Caki2 (cell line): ENCODE measurements at places on chromosomes 6 and 20. TPM values are rescaled to one million over a fixed set of nuclear protein-coding genes. Genes with fewer than 3 reads are reported as not detected.

The C20orf141 gene
- not detected in 2 replicates for total RNA-seq

The TRIM40 gene
- total RNA-seq = not detected in 2 replicates

The DEFB124 gene
- not detected in 2 replicates for total RNA-seq

The ARMH2 gene
- total RNA-seq = not detected in 2 replicates

The MYH7B gene
- 0.03 TPM in 1 of 2 replicates, not detected in the other for total RNA-seq

The RBM24 gene
- 2.4 and 4.7 TPM in 2 replicates for total RNA-seq

DNA sequence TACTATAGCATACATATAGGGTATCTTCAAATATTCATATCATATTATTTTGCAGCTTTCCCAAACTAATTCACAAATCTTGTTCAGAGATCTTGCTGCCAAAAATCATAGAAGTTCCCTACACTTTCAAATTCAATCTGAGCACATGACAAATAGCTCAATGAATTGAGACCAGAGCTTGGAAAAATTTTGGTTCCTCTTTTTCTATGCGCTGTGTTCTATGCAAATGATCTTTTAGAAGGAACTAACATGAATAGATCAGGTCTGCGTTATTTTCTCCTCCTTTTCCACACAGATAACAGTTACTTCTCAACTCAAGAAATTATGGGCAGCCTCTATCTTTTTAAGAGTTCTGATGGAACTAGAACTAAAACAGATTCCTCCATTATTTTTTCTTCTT, 316.3 kb downstream of the ARHGAP18 start:
- no peak for DNase-seq

DNA sequence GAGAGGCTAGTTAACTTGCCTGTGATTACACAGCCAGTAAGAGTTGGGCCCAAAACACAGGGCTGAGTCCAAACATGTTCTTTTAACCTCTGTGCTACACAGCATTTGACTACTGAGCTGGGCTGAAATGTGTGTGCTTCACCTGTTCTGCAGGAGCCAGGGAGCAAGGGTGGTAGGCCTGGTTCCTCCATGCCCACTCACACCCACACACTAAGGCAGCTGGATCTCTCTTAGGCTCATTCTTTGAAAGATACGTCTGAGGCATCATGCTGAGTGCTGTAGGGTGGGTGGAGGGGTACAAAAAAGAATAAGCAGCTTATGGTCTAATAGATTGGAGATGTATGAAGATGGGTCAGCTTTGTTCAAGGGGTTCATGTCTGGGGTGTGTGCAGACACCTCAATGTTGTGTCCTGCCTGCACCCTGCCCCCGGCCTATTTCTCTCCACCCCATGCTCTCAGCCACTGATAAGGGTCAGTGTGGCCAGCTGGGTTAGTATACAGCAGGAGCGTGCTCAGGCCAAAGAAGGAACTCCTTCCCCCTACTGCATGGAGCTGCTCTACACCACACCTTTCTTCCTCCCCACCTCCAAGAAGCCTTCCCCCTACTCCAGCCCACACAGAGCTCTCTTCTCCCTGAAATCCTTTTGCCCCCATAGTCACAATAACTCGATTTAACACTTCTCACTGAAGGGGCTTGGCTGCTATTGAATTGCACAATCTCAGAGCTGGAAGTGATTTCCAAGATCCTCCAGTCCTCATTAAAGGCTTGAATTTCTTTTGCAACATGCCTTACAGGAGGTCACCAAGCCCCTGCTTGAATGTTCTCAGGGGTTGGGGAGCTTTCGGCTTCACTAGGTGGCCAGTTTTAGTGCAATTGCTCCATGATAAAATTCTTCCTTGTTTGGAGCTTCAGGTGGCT, 3.4 kb downstream of the PPP2R5D start:
- no peak for DNase-seq

GRCh38 chr6:152124429-152125074, 317.1 kb downstream of the ESR1 start:
- DNase-seq = peak; percentile 29

DNA sequence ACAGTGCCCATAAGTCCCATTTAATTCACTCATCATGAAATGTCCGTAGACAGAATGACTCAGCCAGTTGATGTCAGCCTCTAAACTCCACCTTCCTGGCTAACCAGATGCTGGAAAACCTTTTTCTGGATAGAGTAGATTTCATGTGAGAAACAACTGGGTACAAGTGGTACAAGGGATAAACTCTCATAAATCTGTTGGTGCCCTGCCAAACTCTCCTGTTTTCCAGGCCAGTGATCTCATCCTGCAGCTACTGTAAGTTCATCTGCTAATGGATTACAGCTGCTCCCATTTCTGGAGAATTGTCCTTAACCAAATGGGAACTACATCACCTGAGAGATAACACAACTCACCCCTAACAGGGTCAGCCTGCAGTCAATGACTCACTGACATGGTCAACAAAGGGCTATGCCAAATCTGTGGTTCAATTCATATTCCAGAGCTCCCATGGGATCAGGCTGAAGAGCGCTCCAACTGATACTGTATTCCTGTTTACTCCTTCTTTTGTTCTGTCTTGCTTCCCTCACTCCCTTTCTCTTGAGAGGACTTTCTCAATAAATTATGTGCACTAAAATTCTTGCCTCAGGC, 210.1 kb upstream of the HDDC2 start:
- DNase-seq = peak; percentile 86

DNA sequence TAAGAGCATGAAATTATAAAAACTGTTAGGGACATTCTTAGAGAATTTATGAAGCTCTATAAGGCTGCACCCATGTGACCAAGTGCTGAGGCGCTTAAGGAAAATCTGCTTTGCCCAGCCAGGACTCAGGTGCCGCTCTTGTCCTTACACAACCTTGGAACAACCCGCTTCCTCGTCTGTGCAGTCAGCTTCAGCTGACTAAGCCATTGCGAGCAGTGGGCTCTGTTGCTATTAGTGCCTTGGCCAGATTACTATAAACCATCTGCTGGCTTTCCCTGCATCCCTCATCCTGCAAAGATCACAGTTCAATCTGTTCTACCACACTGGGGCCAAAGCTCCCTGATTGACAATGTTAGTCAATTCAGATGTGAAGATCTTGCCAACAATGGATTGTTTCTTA, 89.1 kb upstream of the E2F3 start:
- no peak for DNase-seq

DNA sequence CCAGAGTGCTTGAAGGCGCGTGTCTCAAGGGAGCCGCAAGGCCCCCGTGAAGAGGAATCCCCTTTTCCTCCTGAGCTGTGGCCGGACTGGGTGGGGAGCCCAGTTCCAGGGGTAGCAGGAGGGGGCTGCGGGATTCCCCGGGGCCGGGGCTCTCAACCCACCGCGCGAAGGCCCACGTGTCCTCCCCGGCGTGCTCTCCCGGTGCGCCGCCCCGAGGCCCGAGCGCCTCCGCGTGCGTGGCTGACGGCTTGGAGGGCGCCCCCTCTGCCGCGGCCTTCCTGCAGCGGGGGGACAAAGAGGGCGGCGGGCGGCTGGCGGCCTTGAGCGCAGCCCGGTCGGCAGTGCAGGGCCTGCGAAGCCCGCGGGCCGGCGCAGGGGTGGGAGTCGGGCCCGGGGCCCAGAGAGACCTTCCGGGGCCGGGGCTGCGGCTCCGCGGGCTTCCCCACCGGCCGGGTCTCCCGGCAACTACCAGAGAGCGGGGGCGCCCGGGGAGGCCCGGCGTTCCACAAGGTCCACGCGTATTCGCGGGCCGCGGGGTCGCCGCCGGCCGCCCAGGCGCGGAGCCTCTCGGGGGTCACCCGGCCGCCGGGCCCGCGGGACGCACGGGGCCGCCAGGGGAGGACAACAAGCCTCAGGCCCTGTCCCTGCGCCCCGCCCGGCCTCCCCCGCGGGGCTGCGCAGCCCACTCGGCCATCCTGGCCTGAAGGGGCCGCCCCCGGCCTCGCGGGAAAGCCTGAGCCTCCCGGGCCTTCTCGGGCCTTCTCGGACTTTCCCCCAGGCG, at the start of gene FAM217A:
Gene FAM217A, minus strand, starts transcription at position 447 of the 781 bp plus-strand sequence. CDS start 1,723 bp downstream, outside the sequence.
- no peak for DNase-seq

GRCh38 chr6:165641672-165642156, 21.3 kb downstream of the PDE10A start:
- DNase-seq = no peak

DNA sequence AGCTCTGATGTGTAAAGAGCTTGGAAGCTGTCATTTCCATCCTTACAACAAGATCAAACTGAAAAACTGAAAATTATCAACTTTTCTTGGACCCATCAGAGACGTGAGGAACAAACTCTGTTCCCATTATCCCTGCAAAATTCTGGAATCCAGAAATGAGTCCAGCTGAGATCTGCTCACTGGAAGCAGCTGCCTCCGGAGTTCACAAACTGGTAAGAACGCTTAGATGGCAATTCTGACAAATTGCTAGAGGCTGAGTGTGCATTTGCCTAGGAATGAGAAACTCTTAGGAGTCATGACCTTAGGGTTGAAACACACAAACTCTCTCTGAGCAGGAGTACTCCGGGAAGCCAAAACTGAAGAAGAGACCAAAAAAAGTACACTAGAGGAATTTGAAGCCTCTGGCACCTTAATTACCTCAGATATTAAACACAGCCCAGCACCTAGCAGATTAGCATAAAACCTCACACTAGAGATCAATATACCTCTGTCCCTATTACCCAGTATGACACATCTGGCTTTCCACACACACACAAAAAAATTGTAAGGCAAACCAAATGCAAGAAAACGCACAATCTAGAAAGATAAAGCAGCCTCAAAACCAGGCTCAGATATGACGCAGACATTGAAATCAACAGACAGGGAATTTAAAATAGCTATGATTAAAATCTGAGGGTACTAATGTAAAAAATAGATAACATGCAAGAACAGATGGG, 233.5 kb upstream of the SGK1 start:
- no peak for DNase-seq

- peak; percentile 39 for DNase-seq
These were observed 62.2 kb upstream of the NUP153 start for GRCh38 chr6:17768881-17769280.

DNA sequence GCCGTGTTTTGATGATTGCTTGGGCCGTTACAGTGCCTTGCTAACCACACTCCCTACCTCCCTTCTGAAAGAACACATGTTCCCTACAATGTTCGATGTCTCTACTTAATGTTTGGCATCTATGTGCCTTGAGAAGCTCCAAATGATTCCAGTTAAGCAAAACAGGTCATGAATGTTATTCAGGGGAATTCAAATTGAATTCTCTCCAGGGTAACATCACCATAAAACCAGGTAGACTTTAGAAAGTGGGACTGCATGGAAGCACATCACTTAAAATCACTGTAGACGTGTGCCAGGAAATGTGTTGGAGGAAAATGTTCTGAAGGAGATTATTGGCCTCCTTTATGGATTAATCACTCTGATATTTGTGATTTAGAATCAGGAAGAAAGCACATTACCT, 128.1 kb downstream of the ADAT2 start:
- DNase-seq = no peak

DNA sequence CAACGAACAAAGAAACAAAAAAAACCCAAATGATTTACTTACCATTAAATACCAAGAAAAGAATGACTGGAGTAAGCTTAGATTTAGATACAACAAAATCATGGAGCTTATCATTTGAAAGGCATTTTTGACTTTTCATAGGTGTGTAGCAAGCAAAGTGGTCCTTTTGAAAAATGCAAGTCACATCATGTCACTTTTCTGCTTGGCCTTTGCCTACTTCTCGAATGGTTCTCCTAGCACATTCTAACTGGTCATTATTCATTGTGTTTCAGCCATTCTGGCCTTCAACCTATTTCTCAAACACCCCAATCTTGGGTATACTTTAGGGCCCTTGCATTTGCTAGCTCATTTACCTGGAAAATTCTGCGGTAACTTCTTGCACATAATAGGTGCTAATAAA, 22.6 kb downstream of the ASXL1 start:
- no peak for DNase-seq

- DNase-seq = no peak
These were observed 10.1 kb upstream of the CFAP206 start for GRCh38 chr6:87397656-87398055.

GRCh38 chr20:25056690-25057233, 1.2 kb downstream of the ACSS1 start:
- DNase-seq = no peak

DNA sequence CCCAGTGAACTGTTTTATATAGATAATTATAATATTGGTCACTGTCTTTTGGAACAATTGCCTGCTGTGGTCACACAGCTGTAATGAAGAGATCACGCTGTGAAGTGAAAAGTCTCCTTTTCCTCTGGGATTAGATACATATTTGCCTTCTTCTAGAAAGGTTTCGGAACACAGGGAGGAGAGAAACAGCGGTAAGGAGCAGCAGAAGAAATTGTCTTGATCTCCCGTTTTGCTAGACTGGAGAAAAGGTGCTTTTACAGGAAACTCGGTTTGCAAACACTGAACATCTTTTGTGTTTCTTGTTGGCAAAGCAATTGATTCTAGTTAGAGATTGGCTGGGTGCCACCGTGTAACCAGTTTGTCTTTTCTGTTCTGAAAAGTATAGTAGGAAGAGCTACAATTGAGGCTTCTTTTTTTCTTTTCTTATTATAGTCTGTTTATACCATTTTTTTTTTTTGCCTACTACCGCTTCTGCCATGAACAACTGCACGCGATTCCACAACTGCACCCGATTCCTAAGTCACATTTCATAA, 404.1 kb upstream of the ID4 start:
- no peak for DNase-seq

DNA sequence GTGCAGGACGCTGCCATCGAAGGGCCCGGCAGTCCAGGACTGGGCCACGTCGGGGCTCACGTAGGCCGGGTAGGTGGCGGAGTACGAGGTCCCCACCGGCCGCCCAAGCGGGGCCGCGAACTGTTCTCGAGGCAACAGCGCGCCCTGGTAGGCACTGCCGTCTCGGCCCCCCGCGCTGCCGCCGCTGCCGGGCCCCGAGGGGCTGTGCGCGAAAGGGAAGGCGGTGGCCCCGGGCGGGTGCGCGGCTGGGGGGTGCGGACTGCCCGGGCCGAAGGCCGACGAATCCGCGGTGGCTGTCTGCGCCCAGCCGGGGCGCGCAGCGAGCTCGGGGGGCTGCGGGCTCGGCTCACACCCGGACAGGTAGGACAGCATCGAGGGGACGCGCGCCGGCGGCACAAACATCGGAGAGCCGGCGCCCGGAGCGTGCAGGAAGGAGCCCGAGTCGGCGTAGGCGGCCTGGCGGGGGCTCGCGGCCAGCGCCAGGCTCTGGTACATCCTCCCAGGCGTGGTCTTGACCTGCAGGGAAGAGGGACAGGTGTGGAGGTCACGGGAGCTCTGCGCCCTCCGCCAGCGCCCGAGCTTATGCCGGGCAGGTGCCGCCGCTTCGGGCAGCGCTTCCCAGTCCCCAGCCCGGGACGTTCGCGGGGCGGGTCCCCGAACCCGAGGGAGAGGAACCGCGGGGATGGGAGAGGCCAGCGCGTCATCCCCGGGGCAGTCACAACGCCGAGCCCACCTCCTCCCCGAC, 596 bp downstream of the GATA5 start:
- DNase-seq = no peak

DNA sequence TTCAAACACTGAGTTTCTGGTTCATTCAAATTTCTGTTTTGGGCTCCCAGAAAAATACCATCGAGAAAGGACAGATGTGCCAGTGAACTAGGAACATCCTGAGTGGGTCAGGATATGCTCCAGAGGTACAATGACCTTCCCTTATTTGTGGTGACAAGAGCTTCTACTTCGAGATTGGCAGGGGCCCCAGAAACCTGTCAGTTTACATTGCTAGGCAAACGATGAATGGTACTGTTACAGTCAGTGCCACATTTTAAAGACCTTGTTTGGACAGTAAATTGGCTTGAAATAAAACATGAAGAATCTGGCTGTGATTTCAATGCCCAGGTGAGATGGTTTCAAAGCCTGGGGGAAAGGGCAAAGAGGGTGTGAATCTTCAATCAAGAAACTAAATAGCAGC, 454.5 kb upstream of the ID4 start:
- DNase-seq = no peak
